ENCODE measurements at places on chromosomes 3 and 15. TPM values are rescaled to one million over a fixed set of nuclear protein-coding genes. Genes with fewer than 3 reads are reported as not detected.

PRR23E gene
- total RNA-seq: not detected

SLC24A5 gene
- not detected for total RNA-seq

CHRNB4 gene
- 0.76 TPM for total RNA-seq

PRR20G gene
- total RNA-seq: 0.19 TPM

CATSPER2 gene
- 0.96 TPM for total RNA-seq

HTR3E gene
- total RNA-seq: not detected

CPNE9 gene
- total RNA-seq: 0.14 TPM

CHRFAM7A gene
- total RNA-seq: 7.5 TPM

DPH3 gene
- total RNA-seq: 25.5 TPM

SCAMP5 gene
- total RNA-seq: 15.0 TPM

GOLGA8S gene
- total RNA-seq: 0.18 TPM

IFT122 gene
- 12.8 TPM for total RNA-seq

LDHAL6B gene
- total RNA-seq: not detected

DPPA2 gene
- total RNA-seq: not detected

ZSCAN2 gene
- 13.9 TPM for total RNA-seq

CPN2 gene
- not detected for total RNA-seq

B3GALNT1 gene
- total RNA-seq: 0.10 TPM

PCCB gene
- 30.4 TPM for total RNA-seq

DMXL2 gene
- total RNA-seq: 21.1 TPM

DNASE1L3 gene
- total RNA-seq: not detected

SYNPR gene
- not detected for total RNA-seq

KNSTRN gene
- total RNA-seq: 53.2 TPM

EPHA6 gene
- not detected for total RNA-seq

RTP3 gene
- not detected for total RNA-seq

GXYLT2 gene
- total RNA-seq: 1.6 TPM

TIMP4 gene
- 12.3 TPM for total RNA-seq

CDC25A gene
- total RNA-seq: 8.8 TPM

IFT57 gene
- total RNA-seq: 41.5 TPM

VIPR1 gene
- 0.63 TPM for total RNA-seq

IL16 gene
- total RNA-seq: 0.25 TPM

A4GNT gene
- not detected for total RNA-seq

ITGA11 gene
- total RNA-seq: 7.8 TPM

TMEM158 gene
- 15.3 TPM for total RNA-seq

MEX3B gene
- total RNA-seq: 5.2 TPM

GOLGA6L4 gene
- total RNA-seq: 0.90 TPM

RGMA gene
- total RNA-seq: 0.19 TPM

CMTM8 gene
- 10.5 TPM for total RNA-seq

FSD2 gene
- total RNA-seq: not detected

EFCAB12 gene
- total RNA-seq: 0.45 TPM

SEMA3G gene
- 0.31 TPM for total RNA-seq

NPAP1 gene
- total RNA-seq: not detected

MDFIC2 gene
- not detected for total RNA-seq

All from A549 treated with CORT108297 at 1 μM for 4 hours (cell line).